Posterior cingulate gyrus (tissue), 11 donors: ENCODE measurements at places on chromosomes 6 and 20.

GRCh38 chr6:11223286-11223864 is 9.1 kb downstream of the NEDD9 start:
- DNase-seq, result no peak

- DNase-seq, result no peak
These were observed 11.4 kb downstream of the TEAD3 start for GRCh38 chr6:35485402-35485877.

DNA sequence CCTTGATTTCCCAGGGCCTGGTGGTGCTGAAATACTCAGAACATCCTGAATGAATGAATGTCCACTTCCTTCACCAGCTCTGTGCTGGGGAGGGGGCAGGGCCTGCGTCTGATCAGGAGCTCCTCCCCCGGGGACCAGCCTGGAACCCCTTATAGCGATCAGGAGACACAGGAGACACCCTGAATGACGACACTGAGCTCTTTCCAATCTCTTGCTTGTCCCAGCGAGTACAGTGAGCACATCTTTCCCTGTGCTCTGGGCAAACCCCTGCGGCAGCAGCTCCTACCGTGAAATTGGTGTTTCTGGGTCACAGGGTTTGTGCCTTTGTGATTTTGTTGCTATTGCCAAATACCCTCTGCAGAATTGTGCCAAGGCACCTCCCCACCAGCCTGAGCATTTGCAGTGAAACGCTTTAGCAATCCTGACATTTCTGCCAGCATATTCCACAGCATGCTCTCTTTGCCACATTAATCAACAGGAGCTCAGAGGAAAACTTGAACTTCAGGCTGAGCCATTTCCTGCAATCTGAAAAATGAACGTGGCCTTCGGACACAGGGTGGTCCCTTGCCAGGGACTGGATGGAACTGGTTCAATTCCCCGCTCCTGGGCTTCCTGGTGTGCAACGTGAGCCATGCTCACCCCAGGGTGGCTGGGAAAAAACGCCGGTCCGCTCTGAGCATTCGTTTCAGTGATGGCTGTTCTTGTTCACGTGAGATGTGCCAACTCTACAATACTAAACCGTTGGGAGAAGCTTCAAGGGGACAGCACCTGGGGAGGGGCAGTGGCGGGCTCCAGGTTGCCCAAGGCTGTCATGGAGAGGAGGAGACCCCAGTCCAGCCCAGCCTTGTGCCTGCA is 23.1 kb upstream of the MRGBP start:
- no peak for DNase-seq

- DNase-seq, result no peak
These were observed 255.9 kb upstream of the SULF2 start for GRCh38 chr20:48041078-48041780.

DNA sequence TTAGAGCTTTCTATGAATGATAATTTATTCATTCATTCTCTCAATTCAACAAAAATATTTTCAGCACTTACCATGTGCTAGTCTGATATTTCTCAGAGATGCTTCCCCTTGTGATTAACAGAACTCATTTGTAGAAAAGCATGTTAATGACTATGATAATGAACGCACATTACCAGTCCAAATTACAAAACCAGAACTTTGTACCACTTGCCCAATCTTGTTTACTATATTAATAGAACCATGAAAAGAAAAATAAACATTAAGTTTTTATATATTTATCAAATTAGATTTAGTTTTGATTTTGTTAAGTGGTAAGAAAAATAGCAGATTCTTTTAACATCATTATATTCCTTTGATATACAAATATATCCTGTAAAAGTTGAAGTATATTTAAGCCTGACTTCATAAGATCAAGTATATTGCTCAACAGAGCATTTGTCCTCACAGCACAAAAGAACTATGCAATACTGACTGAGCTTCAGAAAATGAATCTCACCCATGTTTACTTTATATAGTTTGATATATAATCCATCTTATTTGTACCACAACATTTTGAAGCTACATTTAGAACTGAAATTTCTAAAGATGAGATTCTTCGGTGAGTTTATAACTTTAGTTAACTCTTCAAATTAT is 48.9 kb downstream of the TMEM244 start:
- DNase-seq, result no peak

GRCh38 chr6:123575188-123575587 is 61.6 kb downstream of the TRDN start:
- no peak for DNase-seq

GRCh38 chr6:113115196-113115595 is 741.9 kb upstream of the MARCKS start:
- no peak for DNase-seq

GRCh38 chr6:108762394-108762793 is 85.8 kb upstream of the ARMC2 start:
- no peak for DNase-seq

DNA sequence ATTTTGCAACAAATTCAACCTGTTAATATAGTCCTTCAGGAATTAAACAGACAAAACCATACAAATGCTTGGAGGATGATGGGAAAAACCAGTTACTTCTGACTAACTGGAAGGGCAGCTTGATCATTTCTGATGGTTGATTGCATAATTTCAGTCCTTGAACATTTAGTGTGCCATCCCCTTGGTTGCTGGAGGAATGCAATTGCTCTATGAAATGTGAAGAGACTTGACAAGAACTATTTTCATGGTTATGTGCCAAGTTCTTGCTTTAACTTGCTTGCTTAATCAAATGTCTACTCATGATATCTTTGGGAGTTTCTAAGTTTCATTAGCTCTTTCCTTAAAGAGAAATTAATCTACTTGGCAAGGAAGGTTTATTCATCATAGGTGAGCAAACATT is 45.2 kb downstream of the ANKEF1 start:
- no peak for DNase-seq

- DNase-seq, result peak; percentile 58
These were observed 93.9 kb downstream of the RNASET2 start for GRCh38 chr6:166862287-166862977.

- no peak for DNase-seq
These were observed 14.6 kb upstream of the TAAR1 start for GRCh38 chr6:132673376-132674094.

GRCh38 chr6:129966125-129966524 is 52.3 kb upstream of the L3MBTL3 start:
- no peak for DNase-seq

- DNase-seq, result no peak
These were observed 107.1 kb downstream of the COL12A1 start for GRCh38 chr6:75098709-75099108.

GRCh38 chr6:45297320-45297719 is 30.8 kb upstream of the RUNX2 start:
- no peak for DNase-seq

GRCh38 chr20:14538433-14538832 is 201.0 kb upstream of the FLRT3 start:
- no peak for DNase-seq

DNA sequence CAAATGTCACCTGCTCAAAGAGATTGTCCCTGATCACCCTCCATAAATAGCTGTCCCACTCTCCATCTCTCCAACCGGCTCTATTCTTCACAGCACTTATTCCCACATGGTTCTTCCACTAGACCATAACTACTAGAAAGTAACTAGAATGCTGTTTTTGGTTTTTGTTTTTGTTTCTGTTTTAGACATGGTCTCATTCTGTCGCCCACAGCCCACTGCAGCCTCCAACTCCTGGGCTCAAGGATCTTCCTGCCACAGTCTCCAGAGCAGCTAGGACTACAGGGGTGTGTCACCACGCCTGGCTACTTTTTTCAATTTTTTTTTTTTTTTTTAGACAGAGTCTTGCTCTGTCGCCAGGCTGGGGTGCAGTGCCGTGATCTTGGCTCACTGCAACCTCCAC is 12.2 kb downstream of the MMP24 start:
- DNase-seq, result no peak

DNA sequence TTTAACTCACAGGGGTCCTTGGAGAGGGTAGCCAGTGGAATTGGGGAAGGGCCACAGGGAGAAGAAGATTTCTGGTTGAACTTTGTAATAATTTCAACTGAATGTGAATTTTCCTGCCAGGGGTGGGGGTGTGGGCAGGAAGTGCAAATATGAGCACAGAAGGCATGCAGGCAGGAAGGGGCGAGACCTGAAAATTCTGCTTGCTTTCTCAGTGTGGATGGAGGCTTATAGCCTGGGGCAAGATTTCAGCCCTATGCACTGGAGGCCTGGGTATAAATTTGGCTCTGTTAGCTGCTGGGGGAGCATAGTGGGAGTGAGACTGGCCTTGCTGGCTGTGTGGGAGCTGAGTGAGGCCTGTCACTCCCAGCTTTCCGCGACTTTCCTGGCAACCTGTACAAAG is 54.4 kb downstream of the PERP start:
- no peak for DNase-seq

- DNase-seq, result no peak
These were observed 6.9 kb upstream of the CABLES2 start for GRCh38 chr20:62413896-62414481.

DNA sequence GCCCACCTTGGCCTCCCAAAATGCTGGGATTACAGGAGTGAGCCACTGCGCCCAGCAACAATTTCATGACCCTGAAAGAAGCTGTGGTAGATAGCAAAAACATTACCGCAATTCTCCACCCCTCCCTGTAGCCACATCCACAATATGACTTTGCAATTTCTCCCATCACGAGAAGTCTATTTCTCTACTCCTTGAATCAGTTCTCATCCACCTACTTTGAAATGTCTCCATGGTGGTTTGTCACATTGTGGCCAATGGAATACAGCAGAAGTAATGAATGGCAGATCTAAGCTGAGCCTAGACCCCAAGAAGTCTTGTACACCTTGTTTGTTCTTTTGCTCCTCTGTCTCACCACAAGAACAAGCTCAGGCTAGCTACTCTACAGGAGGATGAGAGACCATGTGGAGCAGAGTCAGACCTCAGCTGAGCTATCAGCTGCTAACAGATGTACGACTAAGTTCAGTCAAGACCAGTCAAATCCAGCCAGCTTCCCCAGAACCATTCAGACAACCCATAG is 6.3 kb downstream of the OXT start:
- DNase-seq, result no peak

DNA sequence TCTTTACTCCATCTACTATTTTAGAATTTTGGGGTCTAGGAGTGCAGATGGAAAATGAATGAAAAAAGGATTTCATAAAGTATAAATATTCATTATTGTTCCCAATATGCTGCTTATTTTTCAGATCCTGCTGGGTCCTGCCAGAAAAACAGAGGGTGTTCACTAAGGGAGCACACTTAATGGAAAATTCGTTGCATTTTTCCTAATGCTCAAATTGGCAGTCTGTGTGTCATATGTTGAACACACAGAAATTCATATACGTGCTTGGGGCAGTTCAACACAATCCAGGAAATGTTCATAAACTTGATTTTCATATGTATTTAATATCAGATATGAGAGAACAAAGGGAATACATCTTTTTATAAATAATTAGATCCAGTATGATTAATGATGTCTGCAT is 1019.4 kb downstream of the EPHA7 start:
- DNase-seq, result no peak

GRCh38 chr6:16688984-16689636 is 72.2 kb downstream of the ATXN1 start:
- no peak for DNase-seq
